ENCODE measurements at places on chromosomes 6 and 20.

DNA sequence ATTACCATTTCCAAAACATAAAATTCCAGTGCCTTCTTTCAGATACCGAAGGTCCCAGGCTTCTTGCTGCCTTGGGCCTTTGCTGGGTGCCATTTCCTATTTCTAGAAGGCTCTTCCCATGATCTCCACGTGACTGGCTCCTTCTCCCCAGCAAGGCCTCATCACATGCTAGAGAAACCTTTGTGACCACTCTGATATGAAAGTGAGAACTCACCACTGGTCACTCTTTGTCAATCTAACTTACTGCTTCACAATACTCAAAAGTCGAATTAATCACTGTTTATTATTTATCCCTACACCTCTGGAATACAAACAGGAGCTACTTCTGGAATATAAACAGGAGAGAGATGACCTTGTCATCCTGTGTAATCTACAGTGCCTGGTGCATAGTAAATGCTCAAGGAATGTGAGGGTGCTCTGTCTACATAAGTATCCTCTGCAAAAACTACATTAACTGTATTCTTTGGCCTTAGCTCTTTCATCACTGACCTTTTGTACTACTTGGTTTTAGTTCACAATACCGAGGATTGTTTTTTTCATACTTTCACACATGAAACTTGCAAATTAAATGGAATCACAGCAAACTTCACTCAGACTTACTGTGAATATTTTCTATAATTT lies 1.6 kb downstream of the STX7 start:
- DNase-seq = no peak

- no peak for DNase-seq
Measured at GRCh38 chr6:55870181-55870813, 5.1 kb downstream of the BMP5 start.

GRCh38 chr6:99013145-99013544 lies 65.4 kb upstream of the FBXL4 start:
- DNase-seq = peak; percentile 94

- no peak for DNase-seq
Measured at GRCh38 chr20:24836041-24836533, 113.0 kb upstream of the CST7 start.

- DNase-seq = peak; percentile 22
Measured at GRCh38 chr6:134816300-134816699, 133.6 kb downstream of the ALDH8A1 start.

DNA sequence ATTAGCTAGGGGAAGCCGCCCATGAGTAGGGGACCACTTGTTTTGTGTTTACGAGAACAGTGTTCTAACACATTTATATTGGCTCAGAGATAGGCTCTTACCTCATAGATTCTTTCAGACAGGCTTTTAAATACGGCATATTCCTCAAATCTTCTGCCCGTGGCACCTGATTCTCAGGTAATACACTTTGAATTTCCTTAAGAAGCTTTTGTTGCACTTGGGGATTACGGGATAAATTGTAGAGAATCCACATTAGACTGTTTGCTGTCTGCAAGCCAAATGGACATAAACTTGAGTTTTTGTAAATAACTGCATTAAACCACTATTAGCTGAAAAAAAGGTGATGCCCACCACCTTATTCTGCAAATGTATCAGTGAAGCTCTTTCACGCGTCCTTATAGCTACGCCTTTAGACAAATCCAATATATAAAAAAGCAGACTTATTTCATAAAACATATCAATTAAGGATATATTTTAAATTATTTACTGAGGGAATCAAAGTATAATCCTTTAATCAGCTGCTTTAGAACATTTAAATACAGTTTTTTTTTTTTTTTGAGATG lies 14.8 kb downstream of the CYP24A1 start:
- no peak for DNase-seq

- no peak for DNase-seq
Measured at GRCh38 chr20:59157961-59158541, 5.6 kb upstream of the ZNF831 start.

- no peak for DNase-seq
Measured at GRCh38 chr6:137766596-137767370, 100.3 kb upstream of the TNFAIP3 start.

- DNase-seq = peak; percentile 52
Measured at GRCh38 chr6:11224252-11224965, 8.1 kb downstream of the NEDD9 start.

DNA sequence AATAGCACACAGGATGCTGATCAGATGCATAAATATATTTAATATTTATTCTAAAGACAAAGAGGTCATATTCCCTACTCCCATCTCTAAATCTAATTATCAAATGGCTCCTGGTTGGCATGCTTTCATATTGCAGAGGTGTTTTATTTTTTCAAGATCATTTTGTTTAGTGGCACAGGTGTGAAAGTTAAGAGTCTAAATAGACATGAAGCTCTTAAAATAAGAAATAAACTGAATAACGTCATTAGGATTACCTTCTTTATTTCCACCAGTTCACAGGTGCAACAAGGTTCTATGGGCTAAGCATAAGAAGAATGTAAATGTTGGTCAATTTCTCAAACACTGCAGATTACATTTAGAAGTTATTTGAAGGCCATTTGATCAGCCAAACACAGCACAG lies 7.1 kb upstream of the CYP24A1 start:
- DNase-seq = no peak

DNA sequence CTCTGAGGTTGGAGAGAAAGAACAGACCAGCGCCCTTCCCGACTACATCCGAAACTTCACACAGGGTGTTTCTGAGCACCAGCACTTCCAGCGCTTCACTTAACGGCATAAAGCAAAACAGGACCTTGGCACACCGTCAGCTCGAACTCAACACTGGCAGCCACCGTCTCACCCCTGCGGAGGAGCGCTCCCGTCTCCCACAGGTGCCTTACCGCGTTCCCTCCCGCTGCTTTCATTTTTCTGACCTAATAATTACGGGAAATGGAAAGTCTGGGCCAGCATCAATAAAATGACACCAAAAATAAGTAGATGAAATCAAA lies 37.7 kb upstream of the SYNJ2 start:
- DNase-seq = no peak

- DNase-seq = no peak
Measured at GRCh38 chr6:79305020-79305419, 70.5 kb upstream of the HMGN3 start.

DNA sequence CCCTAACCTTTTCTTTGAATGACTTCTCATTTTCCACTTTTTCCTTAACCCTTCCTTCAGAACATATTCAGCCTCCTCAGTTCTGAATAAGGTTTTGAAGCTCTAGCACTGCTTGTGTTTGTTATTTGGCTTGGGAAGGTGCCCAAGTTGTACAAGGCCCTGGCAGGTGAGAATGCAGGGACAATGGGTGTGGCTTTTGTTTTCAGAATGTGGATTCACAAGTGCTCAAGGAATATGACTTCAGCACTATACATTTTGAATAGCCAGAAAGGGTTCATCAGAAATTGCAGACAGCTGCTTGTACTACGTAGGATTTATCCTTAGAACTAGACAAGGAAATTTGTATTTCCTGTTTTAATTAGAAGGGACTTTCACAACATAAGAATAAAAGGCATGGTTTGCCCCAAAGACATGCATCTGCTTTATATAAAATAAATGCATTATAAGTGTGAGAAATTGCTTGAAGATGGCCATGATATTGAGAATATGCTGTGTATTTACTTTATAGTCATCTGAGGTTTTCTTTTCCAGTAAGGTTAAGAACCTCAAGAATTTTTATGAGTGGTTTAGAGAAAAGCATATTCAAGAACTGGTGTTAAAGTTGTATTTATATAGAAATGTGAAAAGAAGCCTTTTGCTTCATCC lies 29.3 kb upstream of the PRDM1 start:
- DNase-seq = no peak

GRCh38 chr6:150140236-150140969 lies 2.4 kb upstream of the PPP1R14C start:
- DNase-seq = no peak

DNA sequence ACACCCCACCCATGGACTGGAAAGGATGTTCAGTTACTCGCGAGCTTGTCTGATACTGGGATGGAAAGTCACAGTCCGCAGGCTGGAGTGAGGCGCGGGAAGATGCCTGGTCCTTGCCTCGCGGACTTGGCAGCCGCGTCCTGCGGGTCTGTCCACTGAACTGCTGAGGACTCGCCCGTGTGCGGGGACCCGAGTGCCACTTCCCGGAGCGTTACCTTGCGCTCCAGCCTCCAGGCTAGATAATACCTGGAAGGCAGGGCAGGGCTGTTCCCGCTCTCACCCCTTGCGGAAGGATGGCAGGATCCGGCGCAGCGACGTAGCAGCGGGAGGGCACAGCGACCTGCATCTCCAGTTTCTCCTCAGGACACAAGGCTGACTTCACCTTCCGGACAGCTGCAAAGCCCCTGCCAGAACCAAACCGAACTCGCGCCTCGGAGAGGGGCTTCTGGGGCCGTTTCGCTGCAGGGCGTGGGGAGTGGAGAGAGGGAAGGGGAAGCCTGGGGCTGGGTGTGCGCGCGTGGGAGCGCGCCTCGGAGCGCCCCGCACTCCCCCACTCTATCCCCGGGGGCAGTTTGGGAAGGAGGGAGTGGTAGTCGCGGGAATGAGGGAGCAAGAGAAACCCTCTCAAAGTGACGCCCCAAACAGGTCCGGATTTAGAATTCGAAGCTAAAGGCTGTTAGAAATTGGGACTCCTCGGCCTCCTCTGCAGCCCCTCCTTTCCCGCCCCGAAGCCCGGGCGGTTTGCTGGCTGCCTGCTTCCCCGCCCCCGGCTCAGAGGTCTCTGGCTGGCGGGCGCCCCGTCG lies at the start of gene KCNQ5:
Gene KCNQ5, plus strand, starts transcription at position 774 of the 803 bp plus-strand sequence.
- DNase-seq = peak; percentile 15

GRCh38 chr6:104431096-104431495 lies 428.6 kb downstream of the HACE1 start:
- DNase-seq = no peak

DNA sequence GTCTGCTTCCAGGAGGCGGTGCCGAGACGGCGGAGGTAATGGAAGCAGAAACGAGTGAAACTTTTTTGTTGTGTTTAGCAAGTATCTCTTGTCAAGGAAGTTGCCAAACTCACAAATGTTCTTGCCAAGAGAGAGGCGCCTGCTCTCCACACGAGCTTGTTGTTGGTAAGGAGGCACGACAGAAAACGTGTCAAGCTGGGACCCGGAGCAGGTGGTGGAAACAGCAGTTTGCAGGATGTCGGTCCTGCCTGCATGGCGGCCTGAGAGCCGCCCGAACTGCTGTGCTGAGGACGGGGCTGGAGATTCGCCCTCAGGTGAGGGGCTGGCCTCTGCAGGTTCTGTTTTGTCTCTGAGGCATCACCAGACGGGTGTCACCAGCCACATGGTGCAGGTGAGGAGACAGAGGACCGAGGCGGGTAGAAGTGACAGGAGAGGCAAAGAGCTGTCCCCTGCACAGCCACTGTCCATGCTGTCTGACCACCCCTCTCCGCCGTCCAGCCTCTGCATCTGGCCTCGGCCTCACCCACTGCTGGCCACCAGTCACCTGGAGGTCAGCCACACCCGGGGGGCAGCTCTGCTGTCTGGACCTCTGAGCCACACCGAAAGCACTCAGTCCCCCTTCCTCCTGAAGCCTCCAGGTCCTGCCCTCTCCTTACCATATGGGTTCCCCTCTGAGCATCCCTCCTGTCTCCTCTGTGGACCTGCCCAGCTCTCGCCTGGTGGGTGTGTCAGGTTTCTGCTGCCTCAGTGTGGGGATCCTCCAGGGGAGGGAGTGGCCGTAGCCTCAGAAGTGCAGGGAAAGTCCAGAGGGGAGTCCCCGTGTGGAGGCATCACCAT lies 261.5 kb downstream of the TAF4 start:
- DNase-seq = no peak

All from fibroblast of skin of right quadriceps (primary cell).